Hematopoietic multipotent progenitor cell treated with erythropoietin and hydrocortisone succinate and interleukin-3 and kit ligand, for 15 days (in vitro differentiated cells): ENCODE measurements at places on chromosomes 11 and 22.

GRCh38 chr11:133895551-133895950, 50.2 kb upstream of the SPATA19 start:
- DNase-seq: no peak

DNA sequence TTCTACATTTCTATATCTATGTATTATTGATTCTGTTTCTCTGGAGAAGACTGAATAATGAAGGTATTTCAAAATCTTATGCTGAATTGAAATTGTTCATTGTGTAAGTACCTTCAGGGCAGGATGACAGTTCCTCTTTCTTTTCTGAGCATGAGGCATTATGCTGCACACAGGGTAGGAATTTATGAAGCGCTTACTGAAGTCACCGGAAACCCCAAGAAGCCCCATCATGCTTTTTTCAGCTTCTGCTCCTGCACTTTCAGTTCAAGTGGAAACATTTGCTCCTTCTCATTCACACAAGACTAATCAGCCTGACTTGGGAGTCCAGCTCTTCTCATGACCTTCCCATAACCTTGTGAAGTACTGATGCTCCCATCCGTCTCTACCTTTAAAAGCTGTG, 314.7 kb upstream of the SORL1-AS1 start:
- no peak for DNase-seq

DNA sequence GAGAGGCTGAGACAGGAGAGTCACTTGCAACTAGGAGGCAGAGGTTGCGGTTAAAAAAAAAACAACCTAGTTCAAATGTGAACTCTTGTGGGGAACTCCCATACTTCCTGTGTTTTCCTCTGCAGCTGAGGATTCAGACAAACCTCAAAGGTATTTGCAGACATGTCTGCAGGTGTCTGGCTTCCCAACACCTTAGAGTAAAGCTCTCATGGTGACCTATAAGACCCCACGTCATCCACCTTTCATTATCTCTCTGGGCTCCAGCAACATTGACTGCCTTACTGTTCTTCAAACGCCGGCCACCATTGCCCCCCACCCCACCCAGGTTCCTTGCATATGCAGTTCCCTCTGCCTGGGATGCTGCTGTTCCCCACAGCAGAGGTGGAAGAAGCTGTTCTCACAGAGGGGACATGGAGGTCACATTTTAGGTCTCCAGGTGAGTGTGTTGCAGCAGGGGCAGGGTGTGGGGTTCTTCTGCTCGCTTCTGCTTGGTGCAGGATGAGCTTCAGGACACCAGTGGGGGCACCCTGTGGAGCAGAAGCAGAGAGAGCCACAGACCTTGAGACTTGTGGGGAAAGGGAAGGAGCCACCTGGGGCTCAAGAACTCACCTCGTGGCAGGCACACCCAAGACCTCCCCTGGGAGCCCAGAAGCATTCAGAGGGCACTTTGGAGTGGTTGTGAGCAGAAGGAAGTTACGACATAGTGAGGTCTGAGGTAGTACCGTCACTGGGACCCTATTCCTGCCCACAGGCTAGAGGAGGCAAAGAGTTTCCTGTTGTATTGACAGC, 203.2 kb downstream of the CSNK2A3 start:
- DNase-seq: no peak

- no peak for DNase-seq
Observed at GRCh38 chr22:47658182-47658581, 895.7 kb downstream of the TBC1D22A start.

GRCh38 chr11:119396835-119397234, 15.3 kb upstream of the USP2 start:
- DNase-seq: no peak

- peak; percentile 54 for DNase-seq
Observed at GRCh38 chr22:35367331-35367886, 13.5 kb upstream of the HMOX1 start.

GRCh38 chr11:73760135-73760678, 667 bp downstream of the RAB6A start:
- no peak for DNase-seq
